NCI-H187 (cell line): ENCODE measurements at places on chromosomes 4 and X.

DNA sequence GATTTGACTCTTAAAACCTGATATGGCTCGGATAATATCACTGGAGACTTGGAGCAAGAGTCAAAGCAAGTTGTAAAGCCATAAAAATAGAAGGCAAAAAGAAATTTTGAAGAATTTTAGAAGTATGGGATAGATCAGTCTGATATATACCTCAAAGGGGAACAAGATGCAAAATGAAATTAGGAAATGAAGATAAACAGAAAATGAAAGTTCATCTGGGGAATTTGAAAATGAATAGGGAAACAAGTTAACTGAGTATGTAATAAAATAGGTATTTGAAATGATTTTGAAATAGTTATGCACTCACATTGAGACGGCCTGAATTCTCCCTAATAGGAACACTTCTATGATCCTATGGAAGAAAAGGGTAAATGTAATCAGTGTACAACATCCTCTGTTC lies 5.7 kb downstream of the CYP2U1 start:
- DNase-seq = no peak

DNA sequence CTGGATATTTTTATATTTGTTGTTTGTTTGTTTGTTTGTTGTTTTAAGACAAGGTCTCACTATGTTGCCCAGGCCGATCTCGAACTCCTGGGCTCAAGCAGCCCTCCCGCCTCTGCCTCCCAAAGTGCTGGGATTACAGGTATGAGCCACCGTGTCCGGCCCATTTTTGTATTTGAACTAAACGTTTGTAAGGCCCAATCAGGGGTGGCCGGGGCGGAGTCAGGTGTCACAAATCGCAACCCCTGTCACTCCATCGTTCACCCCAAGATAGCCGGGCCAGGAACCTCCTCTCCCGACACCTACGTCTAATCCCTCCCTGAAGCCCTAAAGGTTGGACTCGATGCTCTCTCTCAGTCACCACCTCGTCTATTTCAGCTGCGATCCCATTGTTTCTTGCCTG lies 722 bp upstream of the EFHC2 start:
- no peak for DNase-seq

DNA sequence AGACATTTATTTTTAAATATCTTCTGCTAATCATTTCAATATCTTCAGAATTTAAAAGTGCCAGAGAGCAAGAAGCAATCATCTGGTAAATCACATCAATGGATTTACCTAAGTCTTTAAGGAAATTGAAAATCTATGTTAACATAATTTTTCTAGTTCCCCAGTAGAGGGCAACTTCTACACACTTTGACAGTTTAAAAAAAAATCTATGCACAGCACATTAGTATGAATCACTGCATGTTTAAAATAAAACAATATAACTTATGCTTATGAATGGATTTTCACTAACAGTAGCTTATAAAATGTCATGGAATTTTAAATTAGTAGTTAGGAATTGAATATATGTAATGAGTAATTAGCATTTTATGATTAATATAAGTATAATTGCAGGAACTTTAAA lies 126.5 kb downstream of the REELD1 start:
- no peak for DNase-seq

GRCh38 chr4:177108708-177109107 lies 201.0 kb upstream of the NEIL3 start:
- DNase-seq = no peak
